ENCODE measurements at places on chromosomes 6 and 20. TPM values are rescaled to one million over a fixed set of nuclear protein-coding genes. Genes with fewer than 3 reads are reported as not detected.

- DNase-seq, result no peak
Measured at GRCh38 chr6:134267917-134268361, 50.0 kb downstream of the SGK1 start.

GRCh38 chr20:45419188-45420091 is 3.5 kb downstream of the PIGT start:
- DNase-seq, result no peak

GRCh38 chr6:170561555-170561954 is 7.4 kb downstream of the TBP start:
- DNase-seq, result no peak

GRCh38 chr6:81465859-81466258 is 286.6 kb downstream of the TENT5A start:
- DNase-seq, result no peak

GRCh38 chr6:33165581-33166258 is 26.5 kb downstream of the COL11A2 start:
- no peak for DNase-seq

DNA sequence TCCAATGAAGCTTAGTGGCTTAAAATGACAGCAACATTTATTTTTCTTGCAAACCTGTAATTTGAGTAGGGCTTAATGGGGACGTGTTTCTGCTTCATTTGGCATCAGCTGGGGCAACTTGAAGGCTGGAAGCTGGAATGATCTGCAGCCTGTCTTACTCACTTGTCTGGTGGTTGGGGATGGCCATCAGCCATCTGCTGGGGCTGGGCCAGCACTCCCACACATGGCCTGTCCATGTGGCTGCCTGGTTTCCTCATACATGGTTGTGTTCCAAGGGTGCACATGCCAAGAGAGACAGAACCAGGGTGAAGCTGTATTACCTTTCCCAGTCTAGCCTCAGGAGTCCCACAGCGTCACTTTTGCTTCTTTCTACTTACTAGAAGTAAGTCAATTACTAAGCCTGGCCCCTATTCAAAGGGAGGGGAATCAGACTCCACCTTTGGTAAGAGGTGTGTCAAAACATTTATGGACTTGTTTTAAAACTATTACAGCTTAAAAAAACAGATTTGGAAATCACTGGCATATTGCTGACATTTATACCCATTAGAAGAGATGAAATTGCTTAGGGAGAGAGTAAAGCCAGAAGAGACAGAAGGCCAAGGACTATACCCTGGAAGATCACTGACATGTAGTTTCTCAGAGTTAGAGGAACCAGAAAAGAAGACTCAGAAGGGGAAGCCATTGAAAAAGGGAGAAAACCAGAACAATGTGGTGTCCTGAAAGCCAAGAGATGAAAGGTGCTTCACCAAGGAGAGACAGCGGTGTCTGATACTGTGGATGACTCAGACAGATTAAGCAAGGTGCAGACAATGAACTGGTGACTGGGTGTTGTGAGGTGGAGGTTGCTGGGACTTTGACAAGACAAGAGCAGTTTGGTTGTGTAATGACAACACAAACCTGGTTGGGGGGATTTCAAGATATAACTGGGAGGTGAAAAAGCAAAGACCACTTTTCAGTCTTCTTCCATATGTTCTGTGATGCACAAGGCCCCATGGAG is 345.2 kb downstream of the GJA1 start:
- DNase-seq, result no peak

DNA sequence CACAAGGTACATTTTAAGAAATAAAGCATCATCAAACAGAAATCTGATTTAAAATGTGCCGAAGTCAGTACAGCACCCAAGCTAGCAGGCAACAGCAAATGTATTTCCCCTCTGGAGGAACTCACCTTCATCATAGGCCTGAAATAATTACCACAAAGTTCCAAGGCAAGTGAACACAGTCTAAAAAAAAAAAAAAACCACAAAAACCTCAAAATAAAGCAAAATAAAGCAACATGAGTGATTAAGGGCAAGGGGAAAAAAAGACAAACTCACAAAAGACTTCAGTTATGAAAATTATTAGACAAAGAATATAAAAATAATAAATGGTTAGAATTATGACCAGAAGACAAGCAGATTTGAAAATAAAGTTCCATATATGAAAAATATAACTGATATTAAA is 10.4 kb downstream of the GPR63 start:
- no peak for DNase-seq

DNA sequence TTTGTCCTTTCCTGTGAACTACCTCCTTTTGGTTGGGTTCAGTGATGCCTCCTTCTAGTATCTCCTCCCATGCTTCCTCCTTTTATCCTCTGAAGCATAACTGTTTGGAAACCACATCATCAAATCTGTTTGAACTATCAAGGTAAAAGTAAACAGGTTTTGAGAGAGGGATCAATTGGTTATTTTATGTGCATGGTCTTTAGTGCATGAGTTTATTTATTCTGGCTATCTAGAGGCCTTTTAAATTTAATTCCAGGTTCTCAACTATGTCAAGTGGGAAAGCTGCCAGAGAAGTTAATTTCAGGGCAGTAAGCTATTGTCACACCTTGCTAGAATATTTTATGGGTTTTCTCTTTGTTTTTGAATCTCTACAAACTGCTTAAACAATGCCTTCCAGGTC is 54.1 kb downstream of the WASF1 start:
- DNase-seq, result no peak

GRCh38 chr6:164749221-164750064 is 560.0 kb downstream of the C6orf118 start:
- no peak for DNase-seq

DNA sequence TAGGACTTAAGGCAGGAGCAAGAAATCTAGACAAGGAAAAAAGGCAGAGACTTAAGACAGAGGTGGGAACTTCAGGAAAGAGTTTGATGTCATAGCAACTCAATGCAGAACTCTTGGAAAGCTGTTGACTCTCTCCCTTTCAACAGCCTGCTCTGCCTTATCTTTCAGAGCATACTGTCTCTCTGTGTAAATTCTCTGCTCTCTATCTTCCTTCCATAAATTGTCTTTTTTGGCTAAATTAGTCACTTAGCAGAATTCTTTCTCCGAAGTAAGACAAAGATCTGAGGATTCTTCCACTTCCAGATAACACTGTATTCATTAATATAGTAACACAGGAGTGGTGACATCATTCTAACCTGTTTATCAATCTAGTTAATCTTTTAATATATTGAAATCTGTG is 80.2 kb downstream of the PLG start:
- DNase-seq, result no peak

DNA sequence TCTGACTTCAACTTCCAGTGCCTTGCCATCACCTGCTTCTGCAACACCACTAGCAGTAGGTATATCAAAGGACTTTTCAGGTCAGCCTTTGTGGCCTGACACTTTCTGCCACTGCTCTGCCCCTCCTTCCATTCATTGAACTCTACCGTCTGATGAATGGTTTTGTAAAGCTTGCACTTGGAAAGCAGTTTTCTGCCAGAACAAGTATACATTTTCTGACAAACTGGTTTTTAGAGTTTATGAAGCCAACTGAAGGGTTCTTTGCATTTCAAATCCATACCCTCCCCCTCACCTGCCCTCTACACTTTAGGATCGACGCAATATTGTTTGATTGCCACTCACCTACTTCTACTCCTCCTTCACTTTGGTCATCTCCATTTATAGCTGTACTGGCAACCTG is 603.1 kb downstream of the HACE1 start:
- no peak for DNase-seq

DNA sequence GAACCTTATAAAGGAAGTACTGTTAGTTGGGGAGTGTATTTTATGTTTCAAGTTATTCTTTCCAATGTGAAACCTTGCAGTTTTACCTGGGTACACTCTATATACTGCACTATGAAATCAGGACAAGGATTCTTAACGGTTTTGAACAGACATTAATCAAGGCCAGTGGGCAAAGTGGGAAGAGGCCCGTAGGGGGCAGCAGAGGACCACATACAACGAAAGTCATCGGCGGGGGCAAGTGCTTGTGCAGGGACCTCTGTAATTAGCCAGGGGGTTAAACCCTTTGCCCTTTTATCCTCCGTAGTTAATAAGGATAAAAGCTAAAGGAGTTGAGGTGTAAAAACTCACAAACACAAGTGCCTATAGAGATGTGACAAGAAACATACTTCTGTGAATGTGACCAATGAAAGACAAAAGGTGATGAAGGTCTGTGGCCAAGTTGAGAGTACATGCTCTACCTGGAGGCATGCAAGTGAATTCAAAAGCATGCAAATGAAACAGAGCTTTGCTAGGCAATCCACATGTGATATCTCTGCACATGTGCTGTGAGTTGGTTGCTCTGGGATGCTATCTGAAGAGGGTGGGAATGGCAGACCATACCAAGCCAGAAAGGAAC is 392.7 kb upstream of the MAN1A1 start:
- DNase-seq, result peak; percentile 56

The CD24 gene
- 1.1 TPM for total RNA-seq

The DACT2 gene
- not detected for total RNA-seq

The SLC22A7 gene
- total RNA-seq, result not detected
